HAP-1 (cell line): ENCODE measurements at places on chromosomes 1 and 21.

GRCh38 chr1:40825435-40825788 is 36.8 kb downstream of the CITED4 start:
- DNase-seq = no peak

DNA sequence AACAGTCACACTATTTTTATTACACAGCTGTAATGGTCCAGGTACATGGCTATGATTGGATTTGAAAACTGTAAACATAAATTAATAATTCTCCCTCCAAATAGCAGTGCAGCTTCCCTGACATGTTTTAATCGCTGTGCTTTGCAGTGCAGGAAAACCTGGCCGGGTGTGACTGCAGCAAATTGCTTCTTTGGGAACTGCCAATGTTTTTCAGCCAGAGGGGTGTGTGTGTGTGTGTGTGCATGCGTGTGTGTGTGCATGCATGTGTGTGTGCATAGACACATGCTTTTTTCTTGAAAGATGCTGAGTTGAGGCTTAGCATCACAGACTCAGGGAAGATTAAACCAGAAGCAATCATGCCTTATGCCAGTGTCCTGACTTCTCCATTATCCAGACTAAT is 231.2 kb downstream of the PRDM2 start:
- DNase-seq = no peak

- no peak for DNase-seq
Measured at GRCh38 chr1:235399661-235400060, 32.4 kb downstream of the TBCE start.

DNA sequence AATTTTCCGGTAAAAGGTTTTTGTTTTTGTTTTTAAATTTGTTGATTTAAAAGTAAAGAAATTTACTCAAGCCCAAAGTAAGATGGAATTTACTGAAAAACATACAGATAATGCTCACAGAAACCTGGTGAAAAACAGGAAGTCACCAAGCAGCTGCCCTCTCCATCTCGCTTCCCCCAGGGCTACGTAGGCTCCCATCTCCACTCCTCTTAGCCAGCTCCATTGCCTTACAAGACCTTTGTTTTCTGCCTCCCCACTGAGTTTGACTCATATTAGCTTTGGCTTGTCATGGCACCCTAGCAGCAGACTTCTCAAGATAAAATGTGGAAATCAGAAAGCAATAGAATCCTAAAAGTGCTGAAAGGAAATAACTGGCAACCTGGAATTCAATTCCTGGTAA is 57.9 kb downstream of the PHTF1 start:
- DNase-seq = no peak
